H9 (cell line): ENCODE measurements at places on chromosomes 2 and 18.
A peak's percentile ranks its signal among the peaks of the same experiment; 100 is the strongest.

- no peak for DNase-seq
Measured at GRCh38 chr2:64612575-64613195, 41.0 kb downstream of the SERTAD2 start.

- peak; percentile 45 for DNase-seq
Measured at GRCh38 chr2:240236217-240237111, 96.0 kb upstream of the OTOS start.

DNA sequence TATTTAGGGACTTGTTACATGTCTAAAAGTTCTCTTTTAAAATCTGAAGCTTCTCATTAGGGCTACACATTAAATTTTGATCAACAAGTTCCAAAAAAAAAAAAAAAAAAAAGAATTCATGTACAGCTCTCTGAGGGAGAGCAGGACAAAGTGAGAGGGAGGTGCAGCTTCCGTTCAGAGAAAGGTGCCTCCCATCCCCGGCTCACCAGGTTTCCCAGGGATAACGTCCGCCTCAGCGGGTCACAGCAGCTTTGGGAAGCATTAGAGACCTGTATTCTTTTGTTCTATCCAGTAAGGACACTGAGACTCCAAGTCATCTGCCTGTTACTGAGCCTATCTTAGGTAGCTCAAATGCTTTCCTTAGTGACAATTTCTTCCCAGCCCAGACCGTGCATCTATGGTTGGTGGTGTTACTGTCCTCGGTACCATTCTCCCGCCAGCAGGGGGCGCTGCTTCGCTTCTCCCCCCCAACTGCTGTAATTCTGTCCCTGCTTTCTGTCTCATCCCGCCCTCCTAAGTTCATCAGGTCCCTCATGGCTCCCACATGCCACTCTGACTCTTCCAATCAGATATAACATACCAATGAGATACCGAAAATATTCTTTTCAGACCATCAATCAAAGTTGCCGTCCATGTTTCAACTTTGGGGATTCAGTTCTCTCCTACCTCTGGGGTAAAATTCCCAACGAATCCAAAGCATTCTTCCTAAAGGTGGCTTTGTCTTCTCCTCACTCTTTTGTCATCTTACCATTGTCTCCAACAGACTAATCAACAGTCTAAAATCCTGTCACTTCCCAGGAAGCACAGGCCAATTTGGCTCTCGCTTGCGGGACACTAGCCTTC, 466.5 kb downstream of the METTL4 start:
- DNase-seq: peak; percentile 75

DNA sequence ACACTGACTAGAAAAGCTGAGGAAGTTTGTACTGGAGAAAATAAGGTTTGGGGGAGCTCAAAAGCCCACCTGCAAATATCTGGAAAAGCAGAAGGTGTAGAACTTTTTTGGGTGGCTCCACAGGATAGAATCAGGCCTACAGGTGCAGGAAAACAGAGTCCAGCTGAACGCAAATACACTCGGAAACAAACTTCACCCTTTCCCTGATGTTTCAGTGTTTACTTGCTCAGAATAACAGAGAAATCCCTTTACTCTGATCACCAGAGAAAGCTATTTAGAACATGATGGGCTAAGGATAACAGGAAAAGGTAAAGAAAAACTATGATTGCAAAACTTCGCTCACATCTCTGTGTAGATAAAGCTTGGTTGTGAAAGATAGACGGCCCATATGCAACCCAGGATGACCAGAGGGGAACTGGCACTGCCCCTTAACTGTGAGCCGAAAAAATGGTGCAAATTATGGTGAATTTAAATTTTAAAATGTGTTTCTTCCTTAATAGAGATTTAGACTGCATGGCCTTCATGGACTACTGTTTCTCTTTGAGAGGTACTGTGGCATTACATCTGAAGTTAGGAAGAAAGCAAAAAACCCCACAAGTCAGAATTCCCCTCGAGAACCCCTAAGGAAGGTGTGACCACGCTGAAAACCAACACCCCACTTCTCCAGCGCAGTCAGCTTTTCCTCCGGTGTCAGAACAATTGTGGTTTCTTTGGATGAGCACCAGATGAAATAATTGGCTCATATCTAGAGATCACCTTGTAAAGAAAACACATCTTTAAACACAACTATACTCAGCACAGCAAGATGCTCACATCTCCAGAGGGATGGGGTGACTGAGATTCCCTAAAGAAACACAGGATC, 84.5 kb upstream of the TMEM247 start:
- DNase-seq: peak; percentile 5

- no peak for DNase-seq
Measured at GRCh38 chr2:54106631-54107454, 8.6 kb upstream of the ACYP2 start.

DNA sequence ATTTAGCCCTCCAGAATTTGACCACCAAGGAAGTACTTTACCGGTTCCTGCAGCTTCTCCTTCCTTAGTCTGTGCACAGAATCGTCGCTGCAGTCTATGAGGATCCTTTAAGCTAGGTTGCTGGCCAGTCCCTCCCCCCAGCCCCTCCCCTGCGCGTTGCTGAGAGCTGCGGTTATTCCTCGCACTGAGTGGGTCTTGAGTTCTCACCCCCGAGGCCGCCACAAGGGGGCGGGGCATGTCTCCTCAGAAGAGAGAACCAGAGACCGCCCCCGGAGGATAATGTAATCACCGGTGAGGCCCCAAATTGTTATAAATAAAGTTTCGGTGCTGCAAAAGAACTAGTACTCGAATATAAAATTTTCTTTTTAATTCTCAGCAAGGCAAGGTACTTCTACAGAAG, 1184.9 kb upstream of the CDH2 start:
- DNase-seq: peak; percentile 86

DNA sequence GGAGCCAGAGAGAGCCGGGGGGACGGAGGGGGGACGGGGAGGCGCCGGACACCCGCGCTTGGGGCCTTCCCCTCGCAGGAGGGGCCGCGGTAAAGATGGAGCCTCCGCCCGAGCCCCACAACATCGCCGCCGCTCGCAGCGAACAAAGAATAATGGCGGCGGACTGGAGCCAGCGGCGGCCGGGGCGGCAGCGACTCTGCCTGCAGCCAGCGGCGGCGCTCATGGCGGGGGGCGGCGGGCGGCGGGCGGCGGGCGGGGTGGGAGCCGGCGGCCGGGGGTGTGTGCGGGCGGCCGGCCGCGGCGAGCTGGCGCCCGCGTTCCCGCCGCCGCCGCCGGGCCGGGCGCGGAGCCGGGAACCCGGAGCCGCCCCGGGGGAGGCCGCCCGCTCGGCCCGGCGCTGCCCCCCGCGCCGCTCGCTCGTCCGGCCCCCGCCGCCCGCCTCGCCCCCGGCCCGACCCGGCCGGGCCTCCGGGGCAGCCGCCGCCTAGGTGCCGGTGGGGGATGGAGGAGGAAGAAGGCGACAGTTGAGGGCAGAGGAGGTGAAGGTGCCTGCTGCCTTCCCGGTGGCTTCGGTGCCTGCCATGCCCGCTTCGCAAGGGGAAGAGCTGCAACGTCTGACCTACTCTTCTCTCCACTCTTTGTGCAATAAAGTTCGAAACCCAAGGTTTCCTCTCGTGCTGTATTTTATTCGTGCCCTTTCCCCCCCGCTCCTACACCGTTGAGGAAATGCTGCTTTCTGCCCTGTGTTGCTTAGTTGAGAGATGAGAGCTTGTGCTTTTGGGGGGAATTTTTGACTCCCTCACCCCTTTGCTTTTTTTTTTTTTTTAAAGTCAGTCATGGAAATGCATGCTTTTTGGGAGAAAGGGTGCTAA, 634 bp downstream of the CREB1 start:
- no peak for DNase-seq

DNA sequence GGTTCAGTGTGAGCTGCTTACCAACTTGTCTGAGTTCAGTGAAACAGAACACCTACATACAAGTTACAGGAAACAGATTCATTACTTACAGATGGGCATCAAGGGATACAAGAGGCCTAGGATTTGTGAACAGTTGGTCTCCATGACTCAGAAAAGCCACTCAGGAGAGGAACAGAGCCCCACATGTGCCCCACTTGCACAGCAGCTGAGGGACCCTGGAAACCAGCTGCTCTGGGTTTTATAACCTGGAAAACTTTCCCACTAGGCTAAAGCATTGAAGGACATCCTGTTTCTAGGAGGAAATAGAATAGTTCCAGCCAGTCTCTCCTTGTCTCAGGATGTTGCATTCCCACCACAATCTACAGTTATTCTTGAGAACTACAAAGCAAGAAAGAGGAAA, 530.0 kb downstream of the ZNF804A start:
- no peak for DNase-seq

DNA sequence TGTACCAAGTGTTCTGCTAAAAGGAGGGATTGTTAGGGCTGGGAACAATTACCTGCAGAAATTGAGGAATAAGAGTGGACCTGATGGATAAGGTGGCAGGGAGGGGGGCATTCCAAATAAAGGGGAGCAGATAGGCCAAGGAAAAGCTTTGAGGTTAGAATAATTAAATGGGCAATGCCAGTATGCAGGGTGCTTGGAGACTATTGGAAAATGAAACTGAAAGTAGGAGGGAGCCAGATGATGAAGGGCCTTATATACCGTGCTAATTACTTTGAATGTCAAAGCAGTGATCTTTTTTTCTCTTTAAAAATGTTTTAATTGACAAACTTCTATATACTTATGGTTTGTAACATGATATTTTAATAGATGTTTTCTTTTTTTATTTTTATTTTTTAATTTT, 42.9 kb downstream of the MMADHC start:
- DNase-seq: no peak

DNA sequence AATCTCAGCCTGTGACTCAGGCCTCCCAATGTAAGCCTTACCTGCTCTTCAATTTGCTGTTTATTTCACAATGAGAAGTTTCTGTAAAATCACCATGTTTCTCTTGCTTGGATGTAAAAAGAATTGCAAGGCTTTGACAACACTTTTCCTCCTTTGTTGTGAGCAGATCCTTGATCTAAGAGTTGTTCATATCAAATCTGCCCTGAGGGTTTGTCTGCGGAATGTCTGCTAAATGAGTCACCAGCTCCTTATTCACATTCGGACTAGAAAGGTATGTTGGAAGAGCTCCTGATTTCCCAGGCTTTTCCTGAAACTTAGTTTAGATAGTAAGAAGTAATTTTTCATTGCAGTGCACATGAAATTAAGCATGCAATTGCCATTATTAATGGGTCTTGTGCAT, 268.2 kb upstream of the TCF4 start:
- DNase-seq: peak; percentile 69

DNA sequence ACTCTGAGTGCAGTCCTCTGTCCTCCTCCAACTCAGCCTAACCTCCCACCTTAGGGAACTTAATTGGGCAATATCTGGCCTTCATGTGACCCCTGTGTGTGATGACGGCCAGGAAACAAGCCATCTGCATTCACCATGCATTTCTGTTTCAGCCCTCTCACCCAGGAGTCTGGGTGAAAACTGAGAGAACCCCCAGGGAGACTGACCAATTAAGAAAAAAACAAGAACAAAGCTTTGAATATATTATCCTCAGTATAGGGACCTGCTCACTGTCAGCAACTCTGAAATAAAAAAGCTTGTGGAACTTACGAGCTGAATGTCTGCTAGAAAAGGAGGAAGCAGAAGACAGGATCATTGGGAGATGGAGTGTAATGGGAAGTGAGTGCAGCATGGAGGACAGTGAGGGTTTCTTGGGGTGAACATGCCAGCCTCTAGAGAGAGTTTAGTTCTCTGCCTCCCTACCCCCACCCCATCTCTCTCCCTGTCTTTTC, 9.5 kb downstream of the MAPRE2 start:
- DNase-seq: no peak

DNA sequence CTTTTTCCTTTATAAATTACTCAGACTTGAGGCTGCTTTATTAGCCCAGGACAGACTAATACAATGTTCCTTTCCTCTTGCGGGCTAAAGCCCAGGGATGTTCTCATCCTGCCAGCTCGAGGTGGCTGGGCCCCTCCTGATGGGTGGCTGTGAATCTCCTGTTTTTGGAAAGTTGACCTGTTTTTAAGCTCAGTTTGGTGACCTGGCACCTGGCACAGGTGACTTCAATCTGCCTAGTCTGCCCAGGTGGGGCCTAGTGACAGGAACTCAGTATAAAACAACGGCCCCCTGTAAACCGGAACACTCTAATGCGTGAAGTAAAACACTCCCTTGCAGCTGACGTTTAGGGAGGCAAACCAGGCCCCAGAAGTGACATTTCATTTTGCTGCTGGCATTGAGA, 92.7 kb upstream of the SNTG2 start:
- no peak for DNase-seq

GRCh38 chr2:150679456-150680120, 192.1 kb upstream of the RND3 start:
- DNase-seq: no peak

GRCh38 chr2:31142110-31142509, 3.9 kb upstream of the GALNT14 start:
- no peak for DNase-seq

DNA sequence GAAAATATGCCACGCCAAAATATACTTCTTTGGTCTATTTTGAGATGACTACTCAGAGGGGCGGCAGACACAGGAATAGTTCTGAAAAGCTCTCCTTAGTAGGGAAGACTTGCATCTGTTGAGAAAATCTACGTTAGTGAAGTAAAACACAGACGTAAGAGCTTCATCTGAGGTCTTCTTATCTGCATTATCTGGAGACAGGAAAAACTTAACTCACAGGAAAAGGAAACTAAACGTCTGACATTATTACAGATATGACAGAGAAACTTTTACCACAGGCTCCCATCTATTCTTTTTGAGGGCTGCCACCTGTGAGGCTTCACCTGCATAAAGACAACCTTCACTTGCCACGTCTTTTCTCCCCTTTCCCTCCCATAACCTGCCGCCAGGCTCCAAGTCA, 1295.7 kb downstream of the LRP1B start:
- no peak for DNase-seq

DNA sequence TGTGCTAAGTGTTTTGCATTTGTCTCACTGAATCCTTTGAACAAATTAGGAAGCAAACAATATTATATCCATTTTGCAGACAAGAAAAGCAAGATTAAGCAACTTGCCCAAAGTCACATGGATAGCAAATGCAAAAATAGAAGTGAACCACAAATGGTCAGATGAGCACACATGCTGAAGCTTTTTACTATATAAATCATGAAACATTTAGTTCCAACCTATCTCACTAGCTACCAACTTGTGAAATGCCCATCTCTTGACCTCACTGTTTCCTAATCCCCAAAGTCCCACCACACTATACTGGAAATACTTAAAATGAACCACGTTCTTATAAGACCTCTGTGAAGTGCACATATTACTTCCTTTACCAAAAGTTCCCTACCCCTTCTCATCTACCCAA, 380.5 kb downstream of the ERBB4 start:
- DNase-seq: no peak

DNA sequence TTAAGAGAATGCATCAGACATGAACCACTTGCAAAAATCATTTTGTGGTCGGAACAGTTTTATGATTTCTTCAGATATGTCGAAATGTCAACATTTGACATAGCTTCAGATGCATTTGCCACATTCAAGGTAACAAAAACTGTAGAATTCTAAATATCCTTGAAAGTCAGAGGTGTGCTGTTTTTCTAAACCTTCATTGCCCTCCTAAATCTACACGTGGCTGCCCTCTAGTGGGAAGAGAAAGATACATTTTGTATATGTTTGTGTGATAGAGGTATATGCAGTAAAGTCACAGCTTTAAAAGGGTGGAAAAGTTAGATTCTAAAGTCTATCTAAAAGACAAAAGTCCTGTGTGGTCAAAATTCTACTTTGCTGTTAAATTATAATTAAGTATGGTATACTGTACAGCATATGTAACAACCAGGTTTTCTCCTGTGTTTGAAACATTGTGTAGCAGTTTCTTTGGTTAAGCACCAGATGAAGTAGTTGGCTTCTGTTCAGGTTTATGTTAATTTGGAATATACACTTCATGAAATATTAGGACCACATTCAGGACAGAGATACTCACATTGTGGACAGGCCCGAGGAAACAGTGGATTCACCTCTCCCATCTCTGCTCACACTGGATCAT, 65.9 kb upstream of the ITM2C start:
- no peak for DNase-seq
